ENCODE measurements at places on chromosomes 11 and 22.

- no peak for DNase-seq
Measured at GRCh38 chr22:39953101-39953500, 7.1 kb upstream of the TMA7B start.

DNA sequence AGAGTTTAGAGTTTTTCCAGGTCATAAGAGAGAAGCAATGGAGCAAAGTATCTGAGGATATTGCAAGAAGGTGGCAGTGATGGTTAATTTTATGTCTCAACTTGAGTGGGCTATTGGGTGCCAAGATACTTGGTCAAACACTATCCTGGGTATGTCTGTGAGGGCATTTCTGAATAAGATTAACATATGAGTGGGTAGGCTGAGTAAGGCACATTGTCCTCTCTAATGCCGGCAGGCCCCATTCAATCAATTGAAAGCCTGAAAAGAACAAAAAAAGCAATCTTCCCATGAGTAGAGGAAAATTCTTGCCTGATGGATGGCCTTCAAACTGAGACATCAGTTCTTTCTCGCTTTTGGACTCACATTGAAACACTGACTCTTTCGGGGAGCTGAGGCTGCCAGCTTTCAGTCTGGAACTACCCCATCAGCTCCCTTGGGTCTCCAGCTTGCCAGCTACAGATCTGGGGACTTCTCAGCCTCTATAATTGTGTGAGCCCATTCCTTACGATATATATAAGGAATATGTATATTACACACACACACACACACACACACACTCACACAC, 228.8 kb downstream of the BUD13 start:
- DNase-seq = no peak

GRCh38 chr11:128555606-128556005, 31.8 kb downstream of the ETS1 start:
- no peak for DNase-seq

DNA sequence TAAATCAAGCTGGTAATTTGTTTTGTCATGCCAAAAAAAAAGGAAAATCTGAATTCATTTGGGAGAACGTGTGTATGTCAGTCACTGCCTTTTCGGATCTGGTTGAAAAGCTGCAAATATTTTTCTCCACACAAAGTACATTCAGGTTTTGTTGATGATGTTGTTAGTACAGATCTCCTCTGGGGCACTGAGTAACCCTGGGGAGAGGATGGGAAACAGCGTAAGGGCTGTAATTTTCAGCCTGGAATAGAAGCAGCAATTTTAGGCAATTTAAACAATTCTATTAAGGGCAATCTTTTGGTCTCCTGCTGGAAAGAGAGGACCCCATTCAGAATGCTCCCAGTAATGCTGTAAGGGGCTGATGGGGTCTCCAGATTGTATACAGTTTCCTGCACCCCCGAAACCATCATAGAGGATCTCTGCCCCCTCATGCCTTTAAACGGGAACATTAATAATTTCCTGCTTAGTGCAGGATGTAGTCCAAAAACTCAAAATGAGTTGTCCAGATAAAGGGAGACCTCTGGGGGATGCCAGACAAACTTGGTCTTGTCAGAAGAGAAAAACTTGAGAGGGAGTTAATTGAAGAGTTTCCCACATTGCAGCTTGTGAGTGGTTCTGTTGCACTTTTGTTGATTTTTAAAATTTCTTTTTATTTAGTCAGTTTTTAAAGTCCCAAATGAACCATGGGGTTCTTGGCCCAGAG, 132.3 kb downstream of the COMMD9 start:
- DNase-seq = peak; percentile 41

DNA sequence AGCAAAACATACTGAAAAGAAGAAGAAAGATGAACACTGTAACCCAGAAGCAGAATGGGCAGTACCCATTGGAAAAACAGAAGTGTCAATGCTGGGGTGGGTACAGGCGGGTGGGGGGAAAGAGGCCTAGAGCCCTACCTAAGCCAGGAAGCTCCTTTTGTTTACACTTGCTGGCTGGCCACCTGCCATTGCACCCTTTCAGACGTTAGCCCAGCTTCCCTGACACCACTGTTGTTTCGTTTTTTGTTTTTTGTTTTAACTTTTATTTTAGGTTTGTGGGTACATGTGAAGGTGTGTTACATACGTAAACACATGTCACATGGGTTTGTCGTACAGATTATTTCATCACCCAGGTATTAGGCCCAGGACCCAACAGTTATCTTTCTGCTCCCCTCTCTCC, 55.4 kb downstream of the PLEKHA7 start:
- no peak for DNase-seq

DNA sequence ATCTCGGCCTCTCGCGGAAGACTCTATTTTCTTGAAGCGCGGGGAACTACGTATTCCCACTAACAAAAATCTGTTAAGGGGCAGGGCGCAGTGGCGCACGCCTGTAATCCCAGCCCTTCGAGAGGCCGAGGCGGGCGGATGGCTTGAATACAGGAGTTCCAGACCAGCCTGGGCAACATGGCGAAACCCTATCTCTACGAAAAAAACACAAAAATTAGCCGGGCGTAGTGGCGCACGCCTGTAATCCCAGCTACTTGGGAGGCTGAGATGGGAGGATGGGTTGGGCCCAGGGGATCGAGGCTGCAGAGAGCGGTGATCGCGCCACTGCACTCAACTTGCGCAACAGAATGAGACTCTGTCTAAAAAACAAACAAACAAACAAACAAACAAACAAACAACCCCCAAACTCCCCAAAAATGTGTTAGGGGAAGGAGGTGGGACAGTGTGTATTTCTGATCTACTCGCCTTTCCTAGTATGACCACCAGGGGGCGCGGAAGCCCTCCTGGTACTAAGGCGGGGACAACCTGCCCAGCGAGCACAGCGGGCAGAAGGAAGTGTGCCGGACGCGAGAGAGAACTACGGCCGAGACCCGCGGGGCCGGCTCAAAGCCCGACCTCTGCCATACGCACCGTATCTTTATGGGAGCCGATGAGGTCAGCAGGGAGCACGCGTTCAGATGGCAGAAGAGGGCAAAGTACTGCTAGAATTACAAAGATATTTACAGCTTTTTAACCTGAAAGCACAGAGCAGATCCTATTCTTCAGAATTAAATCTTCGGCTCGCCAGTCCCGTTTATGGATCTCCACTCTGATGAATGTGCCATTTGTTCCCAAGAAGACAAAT, 1.3 kb upstream of the STX3 start:
- peak; percentile 67 for DNase-seq

DNA sequence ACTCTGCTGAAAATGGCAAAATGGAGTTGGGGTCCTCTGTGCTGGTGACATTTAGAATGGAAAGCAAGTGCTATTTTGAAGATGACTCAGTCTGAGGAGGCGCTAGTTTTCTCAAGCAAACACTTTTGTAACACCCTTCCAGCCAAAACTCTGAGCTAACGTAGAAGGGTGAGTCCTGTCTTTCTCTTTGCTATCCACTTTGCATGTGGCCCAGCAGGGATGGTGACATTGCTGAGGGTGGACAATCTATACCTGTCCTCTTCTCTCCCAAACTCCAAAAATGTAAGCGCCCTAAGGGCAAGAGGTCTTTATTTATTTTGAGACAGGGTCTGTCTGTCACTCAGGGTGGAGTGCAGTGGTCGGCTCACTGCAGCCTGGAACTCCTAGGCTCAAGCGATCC, 3.6 kb upstream of the KAT5 start:
- no peak for DNase-seq

- no peak for DNase-seq
Measured at GRCh38 chr11:38411149-38411548, 1813.1 kb upstream of the RAG2 start.

- no peak for DNase-seq
Measured at GRCh38 chr22:19525666-19526065, 1.5 kb upstream of the CLDN5 start.

DNA sequence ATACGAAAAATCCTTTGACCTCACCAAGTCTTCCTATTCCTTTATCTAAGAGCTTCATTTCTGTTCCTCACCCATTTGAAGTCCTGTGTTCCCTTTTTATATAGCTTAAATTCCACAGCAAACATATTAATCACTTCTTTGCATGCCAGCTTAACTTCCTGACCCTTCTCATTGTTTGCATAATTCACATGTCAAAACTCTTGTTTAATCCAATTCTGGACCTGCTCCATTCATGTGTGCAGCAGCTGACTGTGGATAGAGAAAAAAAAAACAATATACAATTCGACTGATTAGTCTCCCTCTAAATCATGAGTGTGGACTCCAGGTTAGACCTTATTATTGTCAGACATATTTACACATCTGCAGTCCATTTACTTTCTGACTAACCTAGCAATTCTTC, 991.2 kb upstream of the TENM4 start:
- no peak for DNase-seq

DNA sequence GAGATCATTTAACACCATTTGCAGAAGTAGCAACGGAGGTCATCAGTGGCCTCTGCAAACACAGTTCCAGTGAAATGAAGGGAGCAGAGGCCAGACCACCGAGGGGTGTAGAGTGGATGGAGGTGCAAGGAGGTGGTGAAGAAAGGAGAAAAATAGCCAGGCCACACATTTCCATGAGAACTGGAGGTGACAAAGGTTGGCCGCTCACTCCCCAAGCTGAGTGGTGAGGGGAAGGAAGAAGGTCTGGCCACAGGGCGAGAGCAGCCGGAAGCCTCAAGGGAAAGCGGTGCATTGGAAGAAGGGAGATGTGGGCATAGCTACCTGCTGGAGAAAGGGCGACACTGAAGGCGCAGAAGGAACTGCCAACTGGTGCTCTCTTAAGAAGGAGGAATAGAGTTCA, 20.1 kb upstream of the TMPRSS4 start:
- no peak for DNase-seq

DNA sequence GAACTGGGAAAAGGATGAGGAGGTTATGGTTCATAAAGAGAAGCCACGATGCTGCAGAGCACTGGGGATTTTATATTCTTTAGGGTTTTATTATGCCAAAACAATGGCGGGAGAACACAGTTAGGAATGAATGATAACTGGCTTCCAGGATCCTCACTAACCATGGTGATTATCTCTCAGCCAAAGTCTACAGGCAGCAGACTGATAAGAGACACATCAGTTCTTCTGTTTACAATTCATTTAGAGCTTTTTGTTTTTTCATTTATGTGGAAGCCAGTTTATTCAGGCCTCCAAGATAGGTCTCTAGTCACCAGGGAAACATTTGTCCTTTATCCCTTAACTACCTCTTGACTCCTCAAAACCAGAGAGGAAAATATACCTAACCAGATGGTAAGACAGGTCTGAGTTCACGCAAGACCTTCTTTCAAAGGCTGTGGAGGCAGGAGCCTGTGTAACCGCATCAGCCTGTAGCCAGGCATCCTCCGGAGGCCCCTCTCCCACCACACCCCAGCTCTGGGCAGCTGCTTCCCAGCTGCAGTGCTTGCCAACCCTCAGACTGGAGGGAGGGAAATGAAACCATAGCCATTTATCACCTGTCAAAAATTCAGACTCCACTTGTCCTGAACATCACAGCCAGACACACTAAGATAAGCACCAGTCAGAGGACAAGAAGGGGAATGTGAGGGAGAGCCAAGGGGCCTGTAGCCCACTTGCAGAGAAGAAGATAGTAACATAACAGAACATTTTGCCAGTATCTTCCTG, 57.2 kb upstream of the FAM181B start:
- DNase-seq = peak; percentile 21

- no peak for DNase-seq
Measured at GRCh38 chr22:25492841-25493734, 71.4 kb upstream of the GRK3 start.

- no peak for DNase-seq
Measured at GRCh38 chr11:119979701-119980100, 158.2 kb downstream of the TRIM29 start.

DNA sequence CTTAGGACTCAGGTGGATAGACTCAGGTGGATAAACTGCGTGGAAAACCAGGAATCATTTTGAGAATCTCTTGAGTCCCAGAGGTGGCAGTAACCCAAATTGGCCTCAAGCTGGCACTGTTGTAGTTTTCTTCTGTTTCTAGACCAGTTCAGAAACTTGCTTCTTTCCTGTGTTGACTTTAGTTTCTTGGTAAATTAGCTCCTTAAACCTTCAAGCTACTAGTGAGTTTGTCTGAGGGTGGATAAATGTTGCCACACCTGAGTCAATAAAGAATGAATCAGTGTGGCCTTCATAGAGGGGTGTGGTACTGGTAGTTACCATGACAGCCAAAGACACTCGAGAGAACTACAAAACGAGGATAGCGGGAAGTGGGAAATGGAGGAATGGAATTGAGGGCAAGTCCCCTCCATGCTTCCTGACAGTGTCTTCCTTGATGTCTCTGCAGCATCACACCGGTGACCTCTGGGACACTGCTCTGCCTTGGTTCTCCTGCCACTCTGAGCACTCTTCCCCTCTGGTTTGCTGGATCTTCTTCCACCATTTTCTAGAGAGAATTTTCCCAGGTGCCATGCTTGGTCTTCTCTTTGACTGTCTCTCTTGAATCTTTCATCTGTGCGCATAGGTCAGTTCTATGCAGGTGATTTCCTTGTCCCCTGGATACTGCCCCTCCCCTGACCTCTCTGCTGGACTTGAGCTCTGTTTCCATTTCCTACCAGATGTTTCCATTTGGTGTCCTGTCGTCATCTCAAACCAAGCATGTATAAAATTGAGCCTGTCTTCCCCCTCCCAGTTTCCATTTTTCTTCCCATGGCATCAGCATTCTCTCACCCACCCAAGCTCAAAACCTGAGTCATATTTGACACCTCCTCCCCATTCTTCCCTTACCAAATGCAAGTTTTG, 7.2 kb downstream of the POLD4 start:
- DNase-seq = peak; percentile 55

DNA sequence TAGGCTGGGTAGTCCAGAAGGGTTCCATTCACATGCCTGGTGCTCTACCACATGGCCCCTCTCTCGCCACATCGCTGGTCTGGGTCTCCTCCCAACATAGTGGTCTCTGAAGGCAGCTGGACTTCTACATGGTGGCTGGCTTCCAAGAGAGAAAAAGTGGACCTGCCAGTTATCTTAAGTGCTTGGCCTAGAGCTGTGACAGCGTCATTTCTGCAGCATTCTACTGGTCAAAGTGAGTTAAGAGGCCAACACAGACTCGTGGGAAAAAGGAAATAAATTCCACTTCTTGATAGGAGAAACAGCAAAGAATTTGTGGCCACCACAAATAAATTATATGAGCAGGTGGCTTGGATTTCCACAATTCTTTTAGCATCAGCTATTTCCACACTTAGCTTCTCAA, 21.0 kb upstream of the BARX2 start:
- DNase-seq = no peak

Data from LHCN-M2 (cell line).